Anterior cingulate cortex (tissue), 58 donors: ENCODE measurements at places on chromosomes 11 and 22.

DNA sequence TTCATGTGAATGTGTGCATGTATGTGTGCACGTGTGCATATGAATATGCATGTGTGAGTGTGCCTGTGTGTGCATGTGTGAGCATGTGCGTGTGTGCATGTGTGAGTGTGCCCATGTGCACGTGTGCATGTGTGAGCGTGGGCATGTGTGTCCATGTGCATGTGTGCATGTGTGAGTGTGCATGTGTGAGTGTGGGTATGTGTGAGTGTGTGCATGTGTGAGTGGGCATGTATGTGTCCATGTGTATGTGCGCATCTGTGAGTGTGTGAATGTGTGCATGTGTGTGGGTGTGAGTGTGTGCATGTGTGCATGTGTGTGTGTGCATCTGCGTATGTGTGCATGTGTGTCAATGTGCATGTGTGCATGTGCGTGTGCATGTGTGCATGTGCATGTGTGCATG lies 94.7 kb downstream of the ST3GAL4 start:
- DNase-seq: no peak

DNA sequence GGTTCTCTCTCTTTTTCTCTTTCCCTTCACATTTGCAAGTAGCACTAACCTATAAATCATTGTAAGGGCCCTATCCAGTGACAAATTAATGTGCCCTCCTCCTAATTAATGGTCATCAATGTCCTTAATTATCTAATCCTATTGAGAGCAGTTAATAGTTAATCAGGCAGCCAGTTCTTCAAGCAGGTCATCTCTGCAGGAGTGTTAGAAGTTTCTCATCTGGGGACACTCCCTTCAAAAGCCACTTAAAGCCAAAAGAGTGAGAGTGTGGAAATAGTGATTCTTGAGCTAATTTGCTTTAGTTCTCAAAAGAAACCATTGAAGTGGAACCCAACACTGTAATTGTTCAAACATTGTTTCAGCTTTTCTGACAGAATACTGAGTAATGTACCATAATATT lies 141.6 kb downstream of the ELP4 start:
- no peak for DNase-seq

DNA sequence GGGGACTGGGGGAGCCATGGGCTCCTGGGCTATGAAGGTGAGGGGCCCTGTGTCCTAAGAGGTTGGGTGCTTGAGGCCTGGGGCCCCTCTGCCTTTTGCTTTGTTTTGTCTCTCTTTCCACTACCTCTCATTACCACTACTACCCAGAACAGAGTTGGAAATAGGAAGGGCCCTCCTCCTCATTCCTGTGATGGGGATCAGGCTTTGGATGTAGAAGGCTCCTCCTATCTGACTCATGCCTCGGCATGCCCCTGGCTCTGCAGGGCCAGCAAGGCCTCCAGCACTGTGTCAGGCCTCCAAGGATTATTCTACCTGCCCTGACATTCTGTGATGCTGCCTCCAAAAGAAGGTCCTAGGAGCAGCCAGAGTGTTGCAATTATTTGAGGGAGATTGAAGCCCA lies 766 bp downstream of the IZUMO1R start:
- no peak for DNase-seq

- no peak for DNase-seq
Observed at GRCh38 chr11:76588455-76589325, 81.9 kb downstream of the LRRC32 start.

DNA sequence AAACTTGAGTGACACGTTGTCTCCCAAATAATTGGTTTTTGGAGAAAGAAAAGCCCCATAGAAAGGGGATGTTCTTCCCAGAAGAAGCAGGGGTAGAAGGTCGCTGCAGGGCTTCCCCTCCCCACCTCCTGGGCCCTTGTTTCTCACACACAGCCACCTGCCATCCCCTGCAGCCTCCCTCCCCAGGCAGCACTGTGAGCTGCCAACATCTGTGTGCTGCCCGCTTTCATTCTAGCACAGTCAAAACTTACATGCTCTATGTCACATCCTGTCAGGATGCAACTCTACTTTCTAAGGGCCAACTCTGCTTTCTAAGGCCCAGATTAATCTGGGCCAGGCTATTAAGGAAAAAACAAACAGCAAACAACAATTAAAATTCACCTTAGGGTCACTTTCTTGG lies 309.4 kb upstream of the ZC3H12C start:
- no peak for DNase-seq

DNA sequence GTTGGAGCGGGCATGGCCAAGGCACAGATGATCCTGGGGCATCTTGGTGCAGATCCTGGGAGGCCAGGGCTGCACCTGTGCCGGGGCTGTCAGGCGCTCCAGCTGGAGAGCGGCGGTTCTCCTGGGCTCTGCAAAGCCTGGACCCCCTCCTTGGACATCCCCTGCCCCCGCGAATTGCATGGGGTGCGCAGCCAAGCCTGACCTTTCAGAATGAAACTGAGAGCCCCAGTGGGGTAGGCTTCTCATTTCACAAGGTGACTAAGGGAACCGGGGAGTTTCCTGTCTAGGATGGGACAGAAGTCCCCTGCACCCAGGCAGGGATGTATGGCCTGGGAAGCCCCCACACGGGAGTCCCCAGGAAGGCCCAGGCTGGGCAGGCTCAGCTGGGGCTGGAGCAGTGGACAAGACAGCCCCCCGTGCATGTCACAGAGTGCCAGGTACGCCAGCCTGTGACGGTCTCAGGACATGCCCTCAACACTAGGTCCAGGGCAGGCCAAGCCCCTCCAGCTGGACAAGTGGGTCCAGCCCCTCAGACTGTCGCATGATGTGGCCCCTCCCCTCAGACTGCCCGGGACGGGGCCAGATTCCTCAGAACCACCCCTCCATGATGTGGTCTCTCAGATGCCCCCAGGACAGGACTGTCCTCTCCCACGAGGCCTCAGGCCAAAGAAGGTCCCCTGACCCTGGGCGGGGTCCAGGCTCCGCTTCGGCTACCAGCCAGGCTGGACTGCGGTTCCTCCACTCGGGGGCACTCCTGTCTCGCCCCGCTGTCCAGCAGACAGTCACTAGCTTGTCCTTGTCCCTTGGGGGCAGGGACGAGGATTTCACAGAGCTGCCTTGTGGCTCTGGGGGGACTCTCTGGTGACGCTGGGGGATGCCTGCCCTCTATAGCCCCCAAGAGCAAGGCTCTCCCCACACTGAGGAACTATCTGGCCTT lies 2.3 kb downstream of the LSP1 start:
- no peak for DNase-seq

DNA sequence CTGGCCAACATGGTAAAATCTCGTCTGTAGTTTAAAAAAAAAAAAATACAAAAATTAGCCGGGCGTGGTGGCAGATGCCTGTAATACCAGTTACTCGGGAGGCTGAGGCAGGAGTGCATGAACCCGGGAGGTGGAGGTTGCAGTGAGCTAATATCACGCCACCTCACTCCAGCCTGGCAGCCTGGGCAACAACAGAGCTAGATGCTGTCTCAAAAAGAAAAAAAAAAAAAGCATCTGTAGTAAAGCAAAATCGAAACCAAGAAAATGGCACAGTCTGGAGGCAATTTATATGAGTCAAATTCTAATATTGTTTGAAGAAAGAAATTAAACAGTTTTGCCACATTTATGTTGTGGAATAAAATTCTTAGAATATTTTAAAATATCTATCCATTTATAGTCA lies 365.0 kb upstream of the CHORDC1 start:
- DNase-seq: no peak

GRCh38 chr11:8604078-8604723 lies 10.2 kb upstream of the STK33 start:
- DNase-seq: no peak

GRCh38 chr11:72989727-72990126 lies 152.4 kb downstream of the FCHSD2 start:
- DNase-seq: no peak

DNA sequence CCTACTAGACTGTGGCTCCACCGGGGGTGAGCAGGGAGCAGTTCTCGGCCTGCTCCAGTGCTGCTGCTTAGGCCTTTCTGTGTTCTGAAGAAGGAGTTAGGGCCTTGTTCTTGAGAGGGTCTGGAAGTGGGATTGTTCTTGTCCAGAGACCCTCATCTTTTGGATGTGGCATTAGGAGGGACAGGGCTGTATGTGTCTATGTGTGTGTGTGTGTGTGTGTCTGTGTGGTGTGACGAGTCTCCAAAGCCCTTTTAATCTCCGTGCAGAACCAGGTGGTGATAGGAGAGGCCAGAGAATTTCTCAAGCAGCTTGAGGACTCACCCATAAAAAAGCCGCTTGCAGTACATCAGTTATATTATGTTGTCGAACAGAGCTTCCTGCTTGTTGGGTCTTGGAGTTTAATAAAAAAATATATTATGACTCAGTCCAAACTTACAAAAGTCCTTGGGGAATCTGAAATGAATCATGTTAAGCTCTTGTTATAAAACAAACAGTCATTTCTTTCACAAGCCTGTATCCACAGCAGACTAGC lies 196.5 kb downstream of the TENM4 start:
- DNase-seq: no peak

DNA sequence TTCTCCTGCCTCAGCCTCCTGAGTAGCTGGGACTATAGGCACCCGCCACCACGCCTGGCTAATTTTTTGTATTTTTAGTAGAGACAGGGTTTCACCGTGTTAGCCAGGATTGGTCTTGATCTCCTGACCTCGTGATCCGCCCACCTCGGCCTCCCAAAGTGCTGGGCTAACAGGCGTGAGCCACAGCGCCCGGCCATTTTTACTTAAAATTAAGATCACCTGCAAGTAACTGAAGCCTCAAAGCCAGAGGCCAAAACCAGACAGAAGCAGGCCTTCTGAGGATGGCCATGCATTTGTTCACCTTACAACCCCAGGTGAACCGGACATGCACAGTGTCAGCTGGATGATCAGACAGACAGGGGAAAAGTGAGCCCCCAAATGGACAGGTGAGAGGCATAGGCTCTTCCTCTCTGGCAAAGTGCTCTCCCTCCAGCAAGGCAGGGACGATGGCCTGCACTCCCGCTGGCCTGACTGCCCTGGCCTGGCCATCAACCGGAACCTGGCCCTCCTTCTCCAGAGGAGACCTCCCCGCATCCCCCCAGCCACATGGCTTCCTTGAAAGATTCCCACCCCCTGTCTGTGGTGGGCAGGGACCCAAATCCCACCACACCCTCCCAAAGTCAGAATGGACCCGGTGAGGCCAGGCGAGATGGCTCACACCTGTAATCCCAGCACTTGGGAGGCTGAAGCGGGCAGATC lies 25.9 kb downstream of the APOBEC3H start:
- DNase-seq: no peak

- no peak for DNase-seq
Observed at GRCh38 chr11:36313750-36314433, 17.8 kb downstream of the PRR5L start.

GRCh38 chr11:44601471-44602370 lies 36.3 kb downstream of the CD82 start:
- no peak for DNase-seq

- DNase-seq: no peak
Observed at GRCh38 chr11:102499151-102499550, 31.4 kb downstream of the MMP7 start.

- DNase-seq: no peak
Observed at GRCh38 chr11:62201376-62201775, 7.1 kb upstream of the SCGB2A1 start.

DNA sequence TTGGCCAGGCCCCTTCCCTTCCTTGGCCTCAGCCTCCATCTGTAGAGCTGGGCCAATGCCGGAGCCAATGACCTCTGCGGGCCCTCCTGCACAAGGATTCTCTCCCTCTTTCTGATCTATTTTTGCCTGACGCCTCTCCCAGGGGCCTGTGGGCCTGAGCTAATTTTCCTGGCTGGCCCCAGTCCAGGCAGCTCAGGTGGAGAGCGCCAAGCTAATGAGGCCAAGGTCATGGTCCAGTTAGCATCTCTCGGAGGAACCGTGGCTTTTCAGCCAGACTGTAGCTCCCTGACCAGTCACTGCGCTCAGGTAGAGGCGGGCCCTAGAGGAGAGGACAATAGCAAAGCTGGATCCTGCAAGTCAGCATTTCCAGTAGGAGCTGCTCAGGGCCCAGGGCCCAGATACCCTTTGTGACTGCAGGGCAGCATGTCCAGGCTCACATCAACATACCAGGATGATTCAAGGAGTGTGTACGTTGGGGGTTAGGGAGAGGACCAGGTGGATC lies 43.5 kb downstream of the APOL3 start:
- no peak for DNase-seq

DNA sequence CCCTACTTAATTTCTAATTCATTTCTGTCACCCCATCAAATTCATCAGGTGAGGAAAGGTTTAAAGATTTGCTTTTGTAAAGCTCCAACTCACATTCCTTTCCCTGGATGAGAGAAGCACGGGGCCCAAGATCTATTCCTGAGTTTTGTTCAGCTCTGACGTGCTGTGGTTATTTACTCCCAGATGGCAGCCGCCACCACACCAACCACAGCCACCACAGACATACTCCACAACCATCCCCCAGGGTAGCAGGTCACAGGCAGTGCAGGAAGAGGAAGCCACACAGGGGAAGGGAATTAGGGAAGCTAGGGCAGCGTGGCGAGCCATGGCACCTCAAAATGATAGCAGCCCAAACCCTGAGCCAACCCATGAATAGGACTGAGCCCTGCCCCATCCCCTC lies 63.5 kb upstream of the CSNK2A3 start:
- no peak for DNase-seq

- no peak for DNase-seq
Observed at GRCh38 chr22:49660794-49661781, 166.6 kb downstream of the BRD1 start.
